DMS53 (cell line): ENCODE measurements at places on chromosomes 5 and 9.
A peak's percentile ranks its signal among the peaks of the same experiment; 100 is the strongest.

- no peak for DNase-seq
These were observed 87.6 kb upstream of the IL33 start for GRCh38 chr9:6128030-6128429.

GRCh38 chr9:91415290-91415689 is 8.3 kb downstream of the NFIL3 start:
- no peak for DNase-seq

- peak; percentile 70 for DNase-seq
These were observed 38.2 kb downstream of the CLINT1 start for GRCh38 chr5:157820593-157821252.

DNA sequence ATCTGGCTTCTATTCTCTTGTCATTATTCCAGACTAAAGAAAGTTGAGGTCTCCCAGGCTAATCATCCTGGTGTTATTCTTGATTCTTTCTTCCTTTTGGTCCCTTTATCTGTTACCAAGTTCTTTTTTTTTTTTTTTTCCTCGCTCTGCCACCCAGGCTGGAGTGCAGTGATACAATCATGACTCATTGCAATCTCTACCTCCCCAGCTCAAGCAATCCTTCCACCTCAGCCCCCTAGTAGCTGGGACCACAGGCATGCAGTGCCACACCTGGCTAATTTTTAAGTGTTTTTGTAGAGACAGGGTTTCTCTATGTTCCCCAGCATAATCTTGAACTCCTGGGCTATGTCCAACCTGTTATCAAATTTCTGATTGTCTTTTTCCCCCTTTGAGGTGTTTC is 126.6 kb upstream of the DHFR start:
- peak; percentile 24 for DNase-seq

- DNase-seq, result no peak
These were observed 92.7 kb downstream of the TRIO start for GRCh38 chr5:14235872-14236271.

DNA sequence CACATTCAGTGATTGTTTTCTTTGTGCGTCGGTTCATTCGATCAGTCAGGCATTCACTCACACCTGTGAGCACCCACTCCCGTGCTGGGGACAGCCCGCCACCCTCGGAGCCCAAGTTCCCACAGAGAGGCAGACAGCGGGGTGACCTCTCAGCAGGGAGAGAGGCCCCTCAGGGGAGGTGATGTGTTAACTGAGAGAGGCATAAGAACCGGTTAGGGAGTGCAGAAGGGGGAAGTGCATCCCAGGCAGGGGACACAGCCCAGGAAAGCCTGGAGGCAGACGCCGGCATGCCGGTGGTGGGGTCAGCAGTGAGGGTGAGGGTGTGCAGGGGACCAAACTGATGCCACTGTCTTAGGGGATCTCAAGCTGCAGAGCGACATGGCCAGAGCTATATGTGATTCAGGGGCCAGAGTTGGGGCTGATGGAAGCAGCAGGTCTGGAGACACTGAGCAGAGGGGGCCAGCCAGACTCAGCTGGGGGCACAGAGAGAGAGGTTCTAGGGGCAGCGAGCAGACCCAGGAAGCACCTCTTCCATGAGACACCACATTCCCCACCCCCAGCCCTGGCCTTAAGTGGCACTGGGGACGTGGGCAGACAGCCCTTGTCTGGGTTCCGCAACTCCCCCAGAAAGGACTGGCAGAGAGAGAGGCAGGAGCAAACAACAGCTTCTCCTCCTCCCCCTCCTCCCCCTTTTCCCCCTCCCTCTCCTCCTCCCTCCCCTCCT is 35.9 kb downstream of the HK3 start:
- no peak for DNase-seq

DNA sequence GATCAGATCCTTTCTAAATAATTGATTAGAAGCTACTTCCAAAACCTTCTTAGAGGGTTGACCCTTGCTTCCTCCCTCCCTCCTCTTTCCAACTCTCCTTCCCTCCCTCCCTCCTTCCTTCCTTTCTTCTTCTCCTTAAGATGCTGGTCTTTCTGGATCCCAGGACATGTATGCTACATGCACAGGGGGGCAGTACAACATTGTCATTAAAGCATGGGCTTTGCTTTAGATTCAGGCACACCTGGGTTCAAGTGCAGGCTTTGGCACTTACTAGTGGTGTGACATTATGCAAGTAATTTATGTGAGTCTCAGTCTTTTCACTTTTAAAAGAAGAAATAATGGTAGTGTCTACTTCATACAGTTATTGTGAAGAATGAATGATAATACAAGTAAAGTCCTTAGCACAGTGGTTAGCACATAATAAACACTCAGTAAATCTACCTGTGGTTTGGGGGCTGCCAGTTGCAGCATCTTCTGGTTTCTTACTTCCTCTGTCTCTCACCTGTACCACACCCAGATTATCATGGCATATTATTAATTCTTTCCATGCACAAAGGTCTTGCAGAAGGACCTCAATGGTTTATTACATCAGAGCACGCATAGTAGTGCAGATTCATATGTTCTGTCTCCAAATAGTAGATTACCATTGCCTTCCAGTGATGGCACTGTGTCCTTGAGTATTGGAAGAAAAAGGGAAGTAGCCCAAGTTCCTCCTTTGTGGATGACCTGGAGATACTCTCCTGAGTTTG is 154.1 kb downstream of the ARHGAP26 start:
- DNase-seq, result no peak

DNA sequence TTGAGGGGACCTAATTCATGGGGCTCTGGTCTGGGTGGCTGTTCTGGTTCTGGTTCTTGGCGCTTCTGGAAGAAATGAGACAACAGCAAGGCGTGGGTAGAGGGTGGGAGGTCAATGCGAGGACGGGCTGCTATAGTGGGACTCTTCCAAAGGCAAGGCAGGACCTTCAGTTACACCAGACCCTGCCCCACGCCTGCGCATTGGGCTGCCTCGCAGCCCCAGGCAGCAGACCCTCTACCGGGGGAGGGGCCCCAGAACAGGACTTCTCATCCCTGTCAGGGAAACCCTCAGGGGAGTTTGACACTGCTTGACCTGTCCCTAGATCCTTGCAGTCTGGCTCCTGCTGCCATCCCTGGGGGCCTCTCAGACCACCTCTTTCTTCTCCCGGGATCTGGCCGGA is 18.5 kb downstream of the CCDC69 start:
- DNase-seq, result no peak

- no peak for DNase-seq
These were observed 324.4 kb downstream of the PRR16 start for GRCh38 chr5:120788481-120788880.

DNA sequence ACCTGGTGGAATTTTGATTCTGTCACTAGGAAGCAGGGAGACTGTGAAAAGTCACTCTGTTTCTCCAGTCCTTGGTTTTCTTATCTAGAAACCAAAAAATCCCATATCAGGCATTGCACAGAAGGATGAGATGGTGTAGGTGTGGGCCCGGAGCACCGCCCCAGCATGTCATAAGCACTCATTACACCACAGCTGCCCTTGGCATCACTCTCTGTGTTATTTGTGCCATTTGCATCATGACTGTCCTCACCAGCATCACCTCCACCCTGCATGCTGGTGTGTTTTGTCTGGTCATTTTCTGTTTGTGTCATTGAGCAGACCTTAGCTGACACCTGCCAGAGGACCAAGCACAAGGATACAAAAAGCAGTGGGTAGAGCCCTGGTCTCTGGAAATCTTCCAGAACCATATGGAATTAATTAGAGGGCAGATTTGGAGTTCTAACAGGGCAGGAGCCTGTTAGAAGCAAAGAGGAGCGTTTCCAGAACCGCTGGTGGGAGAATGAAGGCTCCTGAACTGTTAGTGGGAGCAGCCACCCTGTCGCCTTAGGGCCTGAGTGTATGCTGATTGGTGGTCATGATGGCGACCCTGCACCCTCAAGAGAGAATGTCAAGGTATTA is 99.3 kb downstream of the AMBP start:
- no peak for DNase-seq

DNA sequence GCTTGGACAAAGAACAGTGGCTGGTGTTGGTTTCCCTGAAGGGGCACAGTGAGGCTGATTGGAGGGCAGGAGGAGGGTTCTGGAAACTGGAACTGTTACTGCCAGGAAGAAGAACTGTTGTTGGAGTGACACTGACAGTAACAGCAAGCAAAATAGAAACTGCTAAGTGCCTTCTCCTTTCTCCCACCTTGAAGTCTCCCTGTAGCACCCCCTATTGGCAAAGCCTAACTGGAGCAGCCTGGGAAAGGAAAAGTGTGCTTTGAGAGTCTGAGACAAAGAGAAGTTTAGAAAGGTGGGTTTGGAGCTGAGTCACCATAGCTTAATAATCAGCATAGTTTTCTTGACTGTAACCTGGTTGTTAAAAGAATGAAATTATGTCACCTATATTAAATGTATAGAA is 2.5 kb upstream of the TMEM174 start:
- DNase-seq, result peak; percentile 44

- peak; percentile 44 for DNase-seq
These were observed 64.1 kb downstream of the PLAC8L1 start for GRCh38 chr5:146041180-146041789.

DNA sequence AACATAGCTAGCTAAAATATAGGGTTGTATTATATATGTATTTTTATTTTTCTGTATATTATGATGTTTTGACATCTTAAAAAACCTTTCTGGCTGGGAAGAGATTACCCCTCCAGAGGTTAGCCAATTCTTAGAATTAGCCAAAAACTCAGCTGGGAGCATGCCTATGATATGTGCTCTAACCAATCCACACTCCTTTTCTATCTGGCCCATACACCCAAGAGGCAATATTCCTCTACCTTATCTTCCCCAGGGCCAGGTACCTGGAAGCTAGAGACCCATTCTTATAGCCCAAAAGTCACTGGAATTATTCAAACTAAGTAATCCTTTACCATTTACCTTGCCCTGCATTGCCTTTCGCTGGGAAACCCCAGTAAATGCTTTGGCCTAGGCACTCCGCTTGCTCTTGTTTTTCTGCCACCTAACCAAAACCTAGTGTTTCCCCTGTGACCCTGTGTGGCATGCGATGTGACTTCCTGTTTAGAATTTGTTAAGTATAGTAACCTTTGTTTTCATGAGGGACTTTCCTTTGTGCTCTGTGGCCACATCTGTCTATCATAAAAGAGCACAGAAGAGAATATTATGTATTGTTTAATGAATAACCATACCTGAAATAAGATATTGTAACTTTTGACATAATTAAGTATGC is 37.4 kb downstream of the CSNK1G3 start:
- DNase-seq, result peak; percentile 44

DNA sequence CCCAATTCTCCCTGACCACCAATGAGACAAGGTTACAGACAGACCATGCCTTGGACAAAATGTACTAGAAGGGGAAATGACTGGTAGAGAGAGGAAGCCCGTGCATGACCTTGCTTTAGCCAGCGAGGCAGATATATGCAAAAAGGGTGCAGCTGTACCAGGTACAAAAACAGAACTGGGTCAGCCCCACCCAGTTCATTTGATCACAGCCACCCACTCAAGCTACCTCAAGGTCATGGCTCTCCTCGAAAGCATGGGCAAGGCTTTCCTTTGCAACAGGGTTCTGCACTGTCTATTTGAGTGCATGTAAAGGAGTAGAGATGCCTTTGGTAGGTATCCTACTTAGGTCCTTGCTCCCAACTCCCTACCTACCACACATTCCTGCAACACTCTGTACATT is 33.3 kb downstream of the TLE1 start:
- no peak for DNase-seq
